ENCODE measurements at places on chromosomes 4 and X. TPM values are rescaled to one million over a fixed set of nuclear protein-coding genes. Genes with fewer than 3 reads are reported as not detected.

TCEAL7 gene
- total RNA-seq, result not detected

MORC4 gene
- total RNA-seq, result 7.7 TPM

NDNF gene
- total RNA-seq, result 0.17 TPM

CLDN22 gene
- not detected for total RNA-seq

DNA sequence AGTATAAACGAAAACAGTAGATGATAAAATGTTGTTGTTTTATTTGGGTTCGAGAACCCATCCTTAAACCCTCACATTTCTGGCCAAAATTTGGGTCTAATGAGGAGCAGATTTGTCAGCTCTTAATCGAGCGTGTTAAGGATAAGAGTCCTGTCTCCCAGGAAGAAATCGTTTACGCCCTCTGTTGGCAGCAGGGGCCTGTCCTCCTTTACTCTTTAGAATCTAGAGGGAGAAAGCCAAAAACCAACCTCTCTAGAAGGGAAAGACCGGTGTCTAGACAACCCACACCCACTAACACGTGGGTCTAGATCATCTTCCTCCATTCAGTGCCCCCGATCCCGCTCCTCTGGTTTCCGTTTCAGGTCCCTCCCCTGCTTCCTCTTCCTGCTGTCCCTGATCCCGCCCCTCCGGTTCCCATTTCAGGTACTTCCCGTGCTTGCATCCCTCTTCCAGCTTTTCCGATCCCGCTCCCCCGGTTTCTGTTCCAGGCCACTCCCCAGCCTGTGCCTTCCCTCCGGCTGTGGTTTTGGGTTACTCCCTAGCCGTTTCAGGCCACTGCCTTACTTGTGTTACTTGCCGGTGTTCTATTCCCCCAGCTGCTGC lies 339.1 kb downstream of the PAPSS1 start:
- no peaks in the 10 kb centered on the region for H3K4me1 ChIP-seq
- H3K27ac ChIP-seq, result no peak overlapping the region
- H3K27me3 ChIP-seq, result peaks cover 8% of the 10 kb centered on the region
- no peak for DNase-seq
- H3K4me3 ChIP-seq, result no peak overlapping the region

GRCh38 chrX:110082161-110082560 lies 79.2 kb downstream of the TMEM164 start:
- H3K27me3 ChIP-seq, result no peaks in the 10 kb centered on the region
- H3K4me1 ChIP-seq, result peaks cover 3% of the 10 kb centered on the region
- no peak for DNase-seq
- no peak overlapping the region for H3K27ac ChIP-seq
- H3K36me3 ChIP-seq, result peaks cover 5% of the 10 kb centered on the region
- H3K4me3 ChIP-seq, result no peak overlapping the region

DNA sequence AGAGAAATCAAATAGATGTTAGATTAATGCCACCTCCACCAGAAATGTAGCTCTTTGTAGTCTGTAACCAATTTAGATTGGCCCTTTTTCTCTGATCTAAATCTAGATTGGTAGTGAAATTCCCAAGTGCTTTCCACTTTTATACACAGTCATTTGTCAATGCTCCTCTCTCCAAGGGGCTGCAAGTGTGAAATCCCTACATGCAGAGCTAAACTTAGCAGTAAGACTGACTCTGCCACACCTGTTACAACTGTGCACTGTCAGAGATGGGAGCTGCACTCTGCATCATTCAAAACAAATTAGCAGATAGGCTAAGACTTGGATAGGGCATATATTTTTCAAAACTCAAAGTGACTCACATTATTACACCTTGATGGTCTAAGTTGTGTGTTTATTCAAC lies 9.1 kb downstream of the SERTM2 start:
- no peaks in the 10 kb centered on the region for H3K4me1 ChIP-seq
- H3K4me3 ChIP-seq, result no peak overlapping the region
- no peak overlapping the region for H3K27ac ChIP-seq
